ENCODE measurements at places on chromosomes 2 and 18. TPM values are rescaled to one million over a fixed set of nuclear protein-coding genes. Genes with fewer than 3 reads are reported as not detected.
A peak's percentile ranks its signal among the peaks of the same experiment; 100 is the strongest.

GRCh38 chr2:61536180-61536571 lies 2.0 kb downstream of the XPO1 start:
- DNase-seq, result peak; percentile 23

- DNase-seq, result no peak
Observed at GRCh38 chr2:172885996-172886395, 150.4 kb downstream of the RAPGEF4 start.

- DNase-seq, result no peak
Observed at GRCh38 chr2:156779416-156780120, 343.4 kb downstream of the GPD2 start.

The TXNDC2 gene
- total RNA-seq, result 0.10 TPM

The ASIC4 gene
- not detected for total RNA-seq

The POTEI gene
- total RNA-seq, result not detected

GRCh38 chr2:102768892-102769291 lies 7.1 kb downstream of the TMEM182 start:
- DNase-seq, result no peak

DNA sequence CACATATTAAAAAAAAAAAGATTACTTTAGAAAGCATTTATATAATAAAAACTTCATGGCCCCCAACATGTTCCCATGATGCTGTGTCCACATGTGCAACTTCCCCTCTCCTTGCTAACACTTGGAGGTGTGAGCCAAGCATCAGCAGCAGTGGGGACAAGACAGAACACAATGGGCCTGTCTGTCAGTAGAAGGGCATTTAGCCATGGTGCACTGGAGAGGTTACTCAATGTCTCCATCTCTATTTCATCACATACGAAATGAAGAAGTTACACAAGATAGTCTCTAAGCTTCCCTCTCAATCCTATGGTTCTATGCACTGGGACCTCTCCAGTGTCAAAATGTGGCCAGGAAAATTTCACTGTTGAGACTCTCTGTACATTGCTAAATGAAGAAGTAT lies 2.5 kb downstream of the VIT start:
- DNase-seq, result no peak

DNA sequence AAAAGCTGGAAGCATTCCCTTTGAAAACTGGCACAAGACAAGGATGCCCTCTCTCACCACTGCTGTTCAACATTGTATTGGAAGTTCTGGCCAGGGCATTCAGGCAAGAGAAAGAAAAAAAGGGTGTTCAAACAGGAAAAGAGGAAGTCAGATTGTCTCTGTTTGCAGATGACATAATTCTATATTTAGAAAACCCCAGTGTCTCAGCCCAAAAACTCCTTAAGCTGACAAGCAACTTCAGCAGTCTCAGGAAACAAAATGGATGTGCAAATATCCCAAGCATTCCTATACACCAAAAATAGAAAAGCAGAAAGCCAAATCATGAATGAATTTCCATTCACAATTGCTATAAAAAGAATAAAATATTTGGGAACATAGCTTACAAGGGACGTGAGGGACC lies 11.1 kb downstream of the SLC8A1 start:
- DNase-seq, result no peak

The CDK15 gene
- total RNA-seq, result 67.0 TPM

GRCh38 chr2:240421381-240421780 lies 14.1 kb upstream of the GPC1 start:
- DNase-seq, result no peak

GRCh38 chr2:39160982-39161381 lies 40.1 kb upstream of the SOS1 start:
- no peak for DNase-seq

The CCT7 gene
- 500 TPM for total RNA-seq

The CDH2 gene
- total RNA-seq, result 35.8 TPM

- peak; percentile 56 for DNase-seq
Observed at GRCh38 chr2:127165539-127165935, 54.6 kb downstream of the CYP27C1 start.

- DNase-seq, result peak; percentile 48
Observed at GRCh38 chr18:59459369-59460071, 100.5 kb upstream of the LMAN1 start.

GRCh38 chr2:213002383-213002782 lies 149.0 kb downstream of the IKZF2 start:
- no peak for DNase-seq

DNA sequence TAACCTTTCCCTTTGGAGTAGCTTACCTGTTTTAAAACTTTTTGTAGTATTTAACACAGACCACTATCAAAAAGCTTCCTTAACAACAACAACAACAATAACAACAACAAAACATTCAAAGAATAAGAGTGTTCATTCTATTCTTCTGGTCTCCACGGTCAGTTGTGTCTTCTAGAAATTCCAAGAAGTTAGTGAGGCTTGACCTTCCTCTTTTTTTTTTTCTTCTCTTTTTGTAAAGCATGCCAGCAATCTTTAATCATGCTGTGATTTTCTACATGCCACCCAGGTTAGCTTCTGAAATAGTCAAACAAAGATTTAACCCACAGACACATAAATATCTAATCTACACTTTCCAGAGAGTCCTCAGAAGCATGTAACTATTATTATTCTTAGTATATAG lies 28.4 kb upstream of the KLHL14 start:
- DNase-seq, result no peak

DNA sequence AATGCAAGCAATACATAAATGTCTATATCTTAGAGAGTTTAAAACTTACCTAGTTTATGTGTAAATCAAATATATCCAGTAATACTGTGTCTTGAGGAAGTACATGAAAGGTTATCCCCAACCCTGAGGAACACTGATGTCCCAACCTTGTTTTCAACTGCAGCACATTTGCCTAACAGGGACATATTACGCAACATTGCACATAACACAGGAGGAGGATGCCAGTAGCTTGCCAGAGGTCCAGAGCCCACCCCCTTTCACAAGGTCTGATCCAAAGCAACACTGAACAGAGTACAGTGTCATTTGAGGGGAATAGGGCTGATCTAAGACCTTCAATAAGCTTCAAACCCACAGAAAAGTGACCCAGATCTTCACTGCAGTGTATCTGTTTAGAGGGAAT lies 678.5 kb downstream of the ARHGAP15 start:
- no peak for DNase-seq

DNA sequence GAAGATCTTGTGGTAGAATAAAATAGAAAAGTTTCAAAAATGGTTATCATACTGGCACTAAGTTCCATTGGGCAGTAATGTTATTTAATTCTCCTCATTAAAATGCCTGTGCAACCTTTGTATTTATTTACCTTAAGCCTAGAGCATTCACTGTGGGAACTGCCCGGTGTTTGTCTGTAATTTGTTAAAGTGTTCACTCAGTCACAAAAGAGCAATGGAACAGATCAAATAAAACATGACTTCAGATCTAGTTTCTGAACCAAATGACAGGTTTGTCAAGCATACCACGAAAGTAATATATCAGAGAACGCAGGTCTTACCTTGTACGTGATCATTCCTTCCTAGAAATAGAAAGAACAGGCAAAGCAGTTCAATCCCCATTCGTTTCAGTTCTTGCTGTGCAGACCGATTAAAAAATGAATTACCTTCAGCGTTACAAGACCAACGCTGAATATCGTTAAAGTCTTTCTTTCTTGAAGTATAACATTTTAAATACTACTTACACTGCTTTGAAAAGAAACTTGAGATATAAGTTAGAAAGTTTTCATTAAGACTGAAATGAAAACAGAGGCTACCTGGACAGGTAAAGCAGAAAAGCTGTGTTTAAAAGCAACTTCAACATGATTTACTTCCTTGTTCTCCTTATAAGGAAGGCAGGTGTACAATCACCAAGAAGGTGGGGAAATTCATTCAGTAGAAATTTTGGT lies at the start of gene ITGB6:
Gene ITGB6, minus strand, starts transcription at position 590 of the 707 bp plus-strand sequence. Its CDS starts 209 bp downstream, at position 381.
- DNase-seq, result no peak

DNA sequence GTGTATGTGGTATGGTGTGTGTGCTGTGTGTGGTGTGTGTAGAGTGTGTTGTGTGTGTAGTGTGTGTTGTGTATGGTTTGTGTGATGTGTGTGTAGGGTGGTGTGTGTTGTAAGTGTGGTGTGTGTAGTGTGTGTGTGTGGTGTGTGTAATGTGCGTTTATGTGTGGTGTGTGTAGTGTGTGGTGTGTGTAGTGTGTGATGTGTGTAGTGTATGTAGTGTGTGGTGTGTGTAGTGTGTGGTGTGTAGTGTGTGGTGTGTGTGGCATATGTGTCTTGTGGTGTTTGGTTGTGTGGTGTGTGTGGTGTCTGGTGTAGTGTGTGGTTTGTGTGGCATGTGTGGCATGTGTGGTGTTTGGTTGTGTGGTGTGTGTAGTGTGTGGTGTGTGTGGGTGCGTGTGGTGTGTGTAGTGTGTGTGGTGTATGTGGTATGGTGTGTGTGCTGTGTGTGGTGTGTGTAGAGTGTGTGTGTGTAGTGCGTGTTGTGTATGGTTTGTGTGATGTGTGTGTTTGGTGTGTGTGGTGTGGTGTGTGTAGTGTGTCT lies 4.0 kb upstream of the RTP5 start:
- no peak for DNase-seq

DNA sequence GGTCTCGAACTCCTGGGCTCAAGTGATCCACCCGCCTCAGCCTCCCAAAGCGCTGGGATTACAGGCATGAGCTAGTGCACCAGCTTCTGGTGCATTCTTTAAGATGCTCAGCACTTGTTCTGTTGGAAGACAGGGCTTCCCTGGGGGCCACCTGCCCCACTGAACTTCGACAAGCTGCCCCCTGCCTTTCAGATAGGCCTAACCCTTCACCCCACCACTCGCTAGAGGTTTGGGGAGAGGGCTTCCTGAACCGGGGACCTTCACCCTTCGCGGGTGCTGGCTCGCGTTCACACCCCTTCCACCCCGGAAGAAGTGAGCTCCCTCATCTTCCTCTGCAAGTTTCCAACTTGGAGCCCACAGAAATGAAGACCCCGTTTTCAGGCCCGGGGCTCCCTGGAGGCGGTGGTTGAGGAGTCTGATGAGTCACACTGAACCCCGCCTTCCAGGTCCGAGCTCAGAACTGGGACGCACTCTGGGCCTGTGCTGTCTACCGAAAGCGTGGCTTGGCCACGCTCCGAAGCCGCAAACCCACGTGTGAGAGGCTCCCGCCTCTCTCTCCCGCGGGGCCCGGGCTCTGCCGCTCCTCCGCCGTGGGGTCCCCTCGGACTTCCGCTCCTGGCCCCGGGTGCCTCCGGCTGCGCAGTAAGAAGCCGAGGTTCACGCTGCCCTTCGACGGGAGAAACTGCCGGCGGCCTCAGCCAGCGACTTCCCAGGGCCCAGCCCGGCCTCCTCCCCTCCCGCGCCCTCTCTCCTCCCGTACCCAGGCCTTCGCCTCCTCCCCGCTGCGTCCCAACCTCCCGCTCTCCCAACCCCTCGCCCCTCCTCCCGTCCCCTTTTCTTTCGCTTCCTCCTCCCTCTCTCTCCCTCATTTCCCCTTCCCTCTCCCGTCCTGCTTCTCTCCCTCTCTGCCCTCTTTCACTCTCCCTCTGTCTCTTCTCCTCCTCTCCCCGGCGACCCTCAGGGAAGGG lies 47.5 kb upstream of the SP3 start:
- peak; percentile 65 for DNase-seq

The WDCP gene
- 14.2 TPM for total RNA-seq

DNA sequence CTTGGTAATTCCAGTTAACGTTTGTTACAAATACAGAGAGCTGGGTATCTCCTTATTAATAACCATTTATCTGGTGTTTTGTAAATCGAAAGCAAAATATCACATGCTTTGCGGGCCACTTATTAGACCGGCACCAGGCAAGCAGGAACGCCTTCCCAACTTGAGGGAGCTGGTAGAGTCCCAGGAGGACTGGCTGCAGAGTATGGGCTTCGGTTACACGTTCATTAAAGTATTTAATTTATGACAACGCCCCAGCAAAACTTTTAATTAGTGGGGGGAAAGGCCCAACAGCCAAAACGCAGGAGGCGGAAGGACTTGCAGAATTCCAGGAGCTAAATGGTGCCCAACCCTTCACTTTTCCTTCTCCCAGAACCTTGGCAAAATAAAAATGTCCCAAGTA lies 3.7 kb downstream of the SMAD7 start:
- DNase-seq, result no peak

DNA sequence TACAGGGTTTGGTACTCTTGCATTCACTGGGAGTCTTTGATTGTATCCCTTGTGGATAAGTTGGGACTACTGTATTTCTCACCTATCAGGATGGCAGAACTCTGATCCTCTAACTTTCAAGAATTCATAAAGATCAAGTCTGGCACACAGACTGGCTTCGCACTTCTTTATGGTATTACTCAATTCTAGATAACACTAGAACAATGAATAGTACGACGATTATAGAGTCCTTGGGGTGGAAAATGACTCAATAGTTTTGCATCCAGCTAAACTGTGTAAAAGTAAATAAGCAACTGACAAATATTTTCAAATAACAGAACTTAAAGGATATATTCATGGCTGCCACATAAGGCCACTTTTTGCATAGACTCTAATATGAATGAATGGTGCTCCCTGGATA lies 103.4 kb upstream of the MEX3C start:
- DNase-seq, result no peak

- DNase-seq, result no peak
Observed at GRCh38 chr2:154706660-154707059, 8.2 kb downstream of the KCNJ3 start.

GRCh38 chr2:241020201-241020600 lies 21.8 kb downstream of the SNED1 start:
- DNase-seq, result no peak

The SCN3A gene
- total RNA-seq, result 0.36 TPM

DNA sequence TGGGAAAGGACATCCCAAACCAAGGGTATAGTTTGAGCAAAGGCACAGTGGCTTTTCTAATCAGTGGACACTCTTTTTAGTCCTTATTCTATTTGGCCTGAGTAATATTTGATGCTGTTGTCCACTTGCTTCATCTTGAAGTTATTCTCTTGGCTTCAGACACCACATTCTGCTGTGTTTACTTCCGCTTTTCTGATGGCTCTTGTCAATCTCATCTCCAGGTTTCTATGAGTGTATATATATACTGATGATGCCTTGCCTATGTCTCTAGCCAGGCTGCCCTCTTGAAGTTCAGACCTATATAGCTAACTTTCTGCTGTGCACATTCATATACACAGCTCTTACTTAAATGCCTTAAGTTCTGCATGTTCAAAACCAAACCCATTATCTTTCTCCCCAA lies 83.1 kb downstream of the EFEMP1 start:
- DNase-seq, result no peak

- DNase-seq, result no peak
Observed at GRCh38 chr2:160934263-160934662, 226.0 kb upstream of the TANK start.

DNA sequence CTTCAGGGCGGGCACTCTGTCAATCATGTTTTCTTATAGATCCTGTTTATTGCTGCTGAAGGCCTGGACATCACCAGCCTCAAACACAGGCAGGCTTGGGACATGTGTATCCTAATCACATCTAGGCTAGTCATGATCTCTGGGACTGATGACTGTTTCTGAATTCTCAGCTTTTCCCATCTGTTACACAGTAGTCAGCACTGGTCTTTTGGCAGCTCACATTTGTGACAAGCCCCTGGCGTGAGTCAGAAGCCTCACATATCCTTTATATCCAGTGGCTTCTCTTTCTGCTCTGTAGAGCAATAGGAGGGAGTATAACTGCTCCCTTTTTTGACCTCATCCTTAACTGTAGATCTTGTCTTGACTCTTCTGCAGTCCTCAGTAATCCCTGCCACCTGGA lies 4.5 kb downstream of the SEMA4F start:
- peak; percentile 69 for DNase-seq

The DSG2 gene
- total RNA-seq, result 0.10 TPM

The ALPG gene
- not detected for total RNA-seq

The FBXO48 gene
- total RNA-seq, result 0.98 TPM

- DNase-seq, result no peak
Observed at GRCh38 chr18:3667255-3668137, 217.5 kb downstream of the TGIF1 start.

The AGXT gene
- 0.10 TPM for total RNA-seq

- DNase-seq, result no peak
Observed at GRCh38 chr2:35510636-35511035, 844.9 kb upstream of the CRIM1 start.

The SLC66A2 gene
- 19.6 TPM for total RNA-seq

Data from RPMI7951 (cell line).